ENCODE measurements at places on chromosomes 7 and 10.

DNA sequence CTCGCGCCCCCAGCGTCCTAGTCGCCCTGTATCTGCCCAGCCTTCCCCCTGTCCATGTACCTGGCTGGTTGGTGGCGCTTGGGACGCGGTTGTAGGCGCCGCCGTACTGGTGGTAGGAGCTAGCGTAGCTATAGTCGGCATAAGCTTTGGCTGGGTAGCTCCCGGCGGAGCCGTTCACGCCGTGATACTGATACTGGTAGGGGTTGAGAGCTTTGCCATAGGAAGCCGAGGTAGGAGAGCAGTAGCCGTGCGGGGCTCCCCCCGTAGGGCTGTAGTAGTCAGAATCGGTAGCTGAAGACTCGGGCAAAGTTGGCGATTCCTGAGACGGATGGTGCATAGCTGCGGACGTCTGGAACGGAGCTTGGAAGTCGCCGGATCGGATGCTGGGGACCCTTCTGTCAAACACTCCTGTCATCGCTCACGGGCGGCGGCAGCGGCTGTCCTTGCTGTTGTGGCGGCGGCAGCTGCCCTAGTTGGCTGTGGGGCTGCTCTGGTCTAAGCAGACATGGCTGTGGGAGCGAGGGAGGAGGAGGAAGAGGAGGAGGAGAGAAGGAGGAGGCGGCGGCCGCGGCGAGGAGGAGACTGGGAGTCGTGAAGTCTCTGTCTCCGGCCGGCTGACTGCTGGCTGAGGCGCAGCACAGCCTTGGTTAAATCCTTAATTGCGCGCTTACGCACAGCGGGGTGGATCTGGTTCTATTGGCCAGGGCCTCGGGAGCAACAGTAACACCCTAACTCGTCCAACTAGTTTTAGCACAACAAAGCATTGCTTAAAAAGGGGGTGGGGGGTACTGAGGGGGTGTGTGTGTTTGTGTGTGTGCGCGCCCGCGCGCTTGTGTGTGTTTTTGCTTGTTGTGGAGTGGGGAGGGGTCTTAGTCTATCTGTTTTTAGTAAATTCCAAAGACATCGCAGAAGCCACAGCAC lies at the start of gene DLX5:
DLX5 (minus strand) TSS at position 623 of the 921 bp plus-strand sequence; CDS start at position 415, 208 bp downstream.
- no peak for DNase-seq

- no peak for DNase-seq
These were observed 24.8 kb downstream of the TBATA start for GRCh38 chr10:70760271-70760787.

- peak; percentile 29 for DNase-seq
These were observed 2.8 kb downstream of the FAM53B start for GRCh38 chr10:124741281-124741921.

DNA sequence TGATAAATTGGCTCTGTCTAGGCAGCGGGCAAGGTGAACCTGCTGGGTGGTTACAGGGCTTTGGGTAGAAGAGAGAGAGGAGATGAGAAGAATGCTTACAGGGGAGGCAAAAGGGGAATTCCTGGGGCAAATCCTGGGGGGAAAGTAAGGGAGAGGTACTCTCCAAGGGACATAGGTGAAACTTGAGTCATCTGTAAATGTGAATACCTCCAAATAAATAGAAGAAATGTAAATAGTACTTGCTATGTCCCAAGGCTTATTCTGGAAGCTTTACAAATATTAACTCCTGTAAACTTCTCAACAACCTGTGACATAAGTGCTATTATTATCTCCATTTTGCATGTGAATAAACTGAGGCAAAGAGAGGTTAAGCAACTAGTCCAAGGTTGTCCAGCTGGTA lies 57.7 kb upstream of the CDK13 start:
- no peak for DNase-seq

DNA sequence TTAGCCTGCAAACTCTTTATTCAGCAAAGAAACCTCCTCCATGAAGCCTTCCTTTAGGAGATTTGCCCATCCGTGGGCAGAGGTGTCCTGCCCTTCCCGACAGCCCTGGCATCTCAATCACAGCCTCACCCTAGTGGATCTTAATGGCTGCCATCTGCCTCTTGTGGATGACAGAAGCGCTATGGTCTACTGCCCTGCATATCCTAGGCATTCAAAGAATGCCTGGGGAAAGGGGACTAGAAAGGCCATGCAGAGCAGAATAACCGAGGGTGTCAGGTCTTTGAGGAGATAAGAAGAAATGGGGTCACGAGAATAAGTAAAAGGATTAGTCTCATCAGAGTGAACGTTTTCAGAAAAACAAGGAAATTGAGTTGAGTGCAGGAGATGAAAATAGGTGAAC lies 57.7 kb upstream of the SPOCK2 start:
- no peak for DNase-seq

DNA sequence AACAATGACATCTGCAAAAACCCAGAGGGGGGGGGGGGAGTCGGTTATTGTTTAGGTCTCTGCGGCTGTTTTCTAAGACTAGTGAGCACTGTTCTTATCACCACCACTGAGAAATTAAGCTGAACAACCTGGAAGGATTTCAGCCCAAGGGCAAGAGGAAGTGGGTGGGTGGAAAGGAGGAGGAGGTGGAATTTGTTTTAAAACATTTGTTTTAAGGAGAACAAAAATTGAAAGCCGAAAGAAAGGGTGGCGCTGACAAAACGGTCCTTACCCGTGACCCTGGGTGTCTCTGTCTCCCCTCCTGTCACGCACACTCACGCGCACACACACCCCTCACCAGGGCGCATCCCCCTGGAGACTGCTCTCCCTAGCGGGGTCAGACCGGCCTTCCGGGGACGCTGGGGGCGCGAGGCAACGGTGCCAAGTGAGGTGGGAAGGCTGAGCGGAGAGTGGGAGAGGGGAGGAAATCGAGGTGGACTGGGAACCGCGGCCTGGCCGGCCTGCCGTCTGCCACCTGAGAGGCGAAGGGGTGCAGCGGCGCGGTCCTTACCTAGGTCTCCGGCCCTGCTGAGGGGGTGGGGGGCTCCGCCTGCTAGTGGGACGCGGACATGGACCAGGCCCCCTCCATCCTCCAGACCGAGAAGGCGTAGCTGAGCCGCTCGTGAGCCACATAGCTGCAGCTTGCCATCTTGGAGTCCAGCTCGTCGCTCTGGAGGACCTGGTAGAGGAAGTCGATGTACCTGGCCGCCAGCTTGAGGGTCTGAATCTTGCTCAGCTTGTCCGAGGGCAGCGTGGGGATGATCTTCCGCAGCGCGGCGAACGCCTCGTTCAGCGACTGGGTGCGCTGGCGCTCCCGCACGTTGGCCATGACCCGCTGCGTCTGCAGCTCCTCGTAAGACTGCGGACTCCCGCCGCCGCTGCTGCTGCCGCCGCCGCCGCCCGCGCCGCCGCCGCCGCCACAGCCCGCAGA lies 1.0 kb downstream of the TWIST1 start:
- no peak for DNase-seq

DNA sequence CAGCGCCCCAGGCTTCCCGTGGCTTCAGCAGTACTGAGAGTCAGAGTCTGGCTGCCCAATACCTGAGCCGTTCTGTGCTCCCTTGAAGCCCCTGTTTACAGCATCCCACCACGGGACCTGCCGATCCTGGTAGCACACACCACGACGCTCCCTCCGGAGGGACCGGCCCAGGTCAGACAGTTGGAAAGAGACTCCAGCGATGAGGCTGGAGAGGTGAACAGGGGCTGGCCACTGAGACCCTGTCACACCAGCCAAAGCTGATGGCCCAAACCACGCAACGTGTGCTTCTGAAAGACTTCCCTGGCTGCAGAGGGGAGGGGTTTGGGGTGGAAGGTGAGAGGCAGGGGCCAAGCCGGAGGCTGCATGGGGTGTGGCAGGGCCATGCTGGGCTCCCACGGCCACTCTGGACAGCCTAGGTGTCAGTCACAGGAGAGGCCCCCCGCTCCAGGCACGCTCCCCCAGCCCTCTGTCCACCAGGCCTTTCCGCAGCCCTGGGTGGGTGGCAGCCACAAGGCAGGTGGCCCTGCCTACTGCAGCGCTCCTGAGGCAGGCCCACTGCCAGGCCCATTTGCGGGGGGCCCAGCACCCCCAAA lies 140.2 kb upstream of the CHST15 start:
- DNase-seq = no peak

DNA sequence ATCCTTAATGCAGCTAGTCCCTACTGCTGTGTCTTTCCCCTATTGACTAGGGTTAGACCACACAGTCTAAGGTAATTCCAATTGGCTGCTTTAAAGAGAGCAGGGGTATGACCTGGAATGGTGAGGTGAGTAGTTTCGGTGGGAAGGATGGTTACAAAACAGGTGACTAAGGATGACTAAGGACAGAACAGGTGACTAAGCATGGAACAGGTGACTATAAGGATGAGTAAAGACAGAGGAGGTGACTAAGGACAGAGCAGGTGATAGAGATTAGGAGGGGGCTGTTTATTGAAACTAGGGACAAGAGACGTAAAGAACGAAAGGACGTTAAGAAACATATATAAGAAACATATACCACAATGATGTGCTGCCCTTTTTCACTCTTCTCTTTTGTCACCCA lies 145.1 kb upstream of the TMEM106B start:
- no peak for DNase-seq

- no peak for DNase-seq
These were observed 3.7 kb upstream of the CAV1 start for GRCh38 chr7:116521046-116521664.

- DNase-seq = no peak
These were observed 363.6 kb upstream of the NRP1 start for GRCh38 chr10:33698033-33698432.

DNA sequence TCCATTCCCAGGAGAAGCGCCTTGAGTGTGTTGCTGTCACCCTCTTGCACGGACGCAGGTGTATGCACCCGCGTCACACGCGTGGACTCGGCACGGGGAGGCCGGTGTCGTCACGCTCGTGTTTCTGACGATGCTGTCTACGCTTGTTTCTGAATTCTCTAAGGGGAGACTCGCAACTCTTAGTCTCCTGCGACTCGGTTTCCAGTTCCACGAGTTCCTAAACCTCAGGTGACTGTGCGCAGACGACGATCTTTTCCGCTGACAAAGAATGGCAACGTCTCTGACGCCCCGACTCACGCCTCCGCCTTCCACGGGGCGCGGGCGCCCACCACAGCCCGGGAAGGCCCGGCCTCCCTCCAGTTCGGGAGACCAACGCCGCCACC lies 579 bp downstream of the IDI1 start:
- DNase-seq = no peak

- DNase-seq = no peak
These were observed 139.4 kb downstream of the DNAJB6 start for GRCh38 chr7:157476201-157476600.

GRCh38 chr10:63210611-63211196 lies 77.6 kb downstream of the NRBF2 start:
- no peak for DNase-seq

DNA sequence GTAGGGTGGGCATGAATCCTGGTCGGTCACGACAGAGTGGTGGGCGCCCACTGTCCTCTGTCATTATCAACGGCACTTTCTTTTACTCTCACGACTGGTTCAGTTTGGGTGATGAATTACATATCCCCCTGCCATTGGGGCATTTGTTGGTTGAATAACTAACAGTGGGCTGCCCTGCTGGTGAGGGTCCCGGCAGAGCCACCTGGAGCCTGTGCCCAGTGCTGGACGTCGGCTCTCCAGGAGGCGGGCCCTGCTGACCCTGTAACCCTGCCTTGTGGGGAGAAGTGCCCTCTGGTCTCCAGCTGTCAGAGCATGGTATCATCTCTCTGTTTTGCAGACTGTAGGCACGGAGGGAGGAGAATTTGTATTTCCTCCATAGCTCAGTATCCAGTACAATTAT lies 199.1 kb downstream of the GLRX3 start:
- no peak for DNase-seq

- DNase-seq = no peak
These were observed 68.1 kb upstream of the SFMBT2 start for GRCh38 chr10:7478727-7479457.

DNA sequence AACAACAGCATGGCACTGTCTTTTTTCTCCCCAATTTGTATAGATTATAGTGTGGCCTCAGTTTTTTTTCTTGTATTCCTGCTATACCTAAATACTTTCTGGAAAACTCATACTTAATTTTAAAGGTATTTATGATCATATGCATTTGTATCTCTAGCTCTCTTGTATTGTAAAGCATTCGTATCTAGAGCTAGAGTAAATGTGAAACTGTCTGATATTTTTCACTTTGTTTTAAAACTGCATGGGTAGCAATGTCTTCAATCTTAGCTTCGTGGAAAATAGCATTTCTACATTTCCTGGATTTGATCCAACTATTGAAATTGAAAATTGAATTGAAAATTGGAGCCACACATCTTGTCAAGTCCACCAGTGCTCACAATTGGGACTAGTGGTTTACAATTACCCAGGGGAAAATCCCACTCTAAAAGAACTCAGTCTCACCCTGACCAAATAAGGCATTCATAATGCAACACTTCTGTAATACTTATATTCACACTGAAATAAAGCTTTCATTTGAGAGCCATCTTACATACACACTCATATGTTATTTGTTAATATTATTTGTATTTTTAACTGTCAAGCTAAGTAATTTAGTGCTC lies 51.3 kb upstream of the KLF6 start:
- DNase-seq = no peak

- no peak for DNase-seq
These were observed 1034.5 kb downstream of the REEP3 start for GRCh38 chr10:64555666-64556065.

- no peak for DNase-seq
These were observed 11.8 kb upstream of the DDIT4 start for GRCh38 chr10:72261784-72262404.

DNA sequence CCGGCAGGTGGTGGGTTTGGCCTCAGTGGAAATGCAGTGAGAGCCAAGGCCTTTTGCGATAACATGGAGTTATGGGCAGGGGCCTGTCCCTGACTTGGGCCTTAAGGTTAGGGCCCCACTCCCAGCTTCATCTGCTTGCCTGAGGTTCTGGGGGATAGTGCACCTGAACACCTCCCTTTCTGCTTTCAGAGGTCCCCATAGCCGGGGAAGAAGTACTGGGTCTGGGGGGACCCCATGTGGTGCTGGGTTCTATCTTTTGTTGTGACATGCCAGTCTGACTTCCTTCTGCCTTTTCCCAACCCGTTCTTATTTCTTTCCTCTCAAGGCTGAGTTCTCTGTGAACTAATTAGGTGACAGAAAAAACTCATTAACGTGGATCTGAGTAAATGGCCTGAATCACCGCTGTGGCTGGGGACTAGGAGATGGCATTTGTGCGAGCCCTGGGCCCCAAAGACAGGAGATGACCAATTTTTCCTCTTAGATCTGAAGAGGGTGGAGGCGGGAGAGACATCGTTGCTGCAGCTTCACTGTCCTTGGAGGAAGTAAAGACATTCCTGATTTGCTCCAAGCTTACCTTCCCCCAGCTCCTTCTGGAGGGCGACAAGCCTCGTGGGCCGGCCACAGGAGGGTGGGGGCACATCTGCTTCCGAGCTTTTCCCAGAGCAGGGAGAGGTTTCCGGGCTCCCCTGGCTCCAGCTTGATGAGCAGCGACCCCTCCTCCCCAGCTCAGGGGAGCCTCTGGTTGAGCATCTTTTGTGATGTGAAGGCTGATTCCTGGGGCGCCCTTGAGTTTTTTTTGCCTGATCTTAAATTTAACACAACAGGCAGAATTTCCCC lies 2.0 kb downstream of the AGAP3 start:
- DNase-seq = peak; percentile 67

DNA sequence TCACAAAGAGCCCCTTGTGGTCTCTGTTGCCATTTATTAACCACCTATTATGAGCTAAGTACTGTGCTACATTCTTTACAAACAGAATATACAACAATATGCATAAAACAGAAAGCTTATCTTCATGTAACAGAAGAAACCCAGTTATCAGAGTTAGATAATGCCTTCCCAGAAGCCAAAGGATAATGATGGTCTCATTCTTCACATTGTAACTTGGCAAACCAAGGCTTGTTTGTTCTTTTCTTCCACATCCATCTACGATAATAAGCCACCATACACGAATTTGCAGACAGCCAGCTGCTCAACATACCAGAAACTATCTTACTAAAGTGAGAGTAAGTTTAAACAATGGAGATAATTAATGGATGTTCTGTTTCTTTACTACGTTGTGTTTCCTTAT lies 127.6 kb downstream of the NEBL start:
- DNase-seq = no peak
